ENCODE measurements at places on chromosomes 3 and 15. TPM values are rescaled to one million over a fixed set of nuclear protein-coding genes. Genes with fewer than 3 reads are reported as not detected.
A peak's percentile ranks its signal among the peaks of the same experiment; 100 is the strongest.

DNA sequence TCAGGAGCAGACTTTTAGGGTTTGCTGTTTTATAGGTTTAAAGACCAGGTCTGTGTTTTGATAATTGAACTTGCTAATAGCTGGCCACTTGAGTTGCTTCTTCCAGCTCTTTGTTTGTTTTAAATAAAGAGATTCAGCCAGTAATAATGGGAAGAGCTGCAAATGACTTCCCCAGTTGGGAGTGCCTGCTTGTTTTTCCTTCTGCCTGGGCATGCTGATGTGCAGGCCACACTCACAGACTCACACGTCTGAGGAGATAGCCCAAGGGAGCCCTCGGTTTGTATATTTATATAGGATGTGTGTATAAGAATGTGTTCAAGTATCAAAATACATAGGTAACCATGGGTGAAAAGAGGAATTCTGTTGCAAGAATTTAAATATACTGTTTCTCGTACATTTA is 78.2 kb upstream of the BOC start:
- no peak for DNase-seq

DNA sequence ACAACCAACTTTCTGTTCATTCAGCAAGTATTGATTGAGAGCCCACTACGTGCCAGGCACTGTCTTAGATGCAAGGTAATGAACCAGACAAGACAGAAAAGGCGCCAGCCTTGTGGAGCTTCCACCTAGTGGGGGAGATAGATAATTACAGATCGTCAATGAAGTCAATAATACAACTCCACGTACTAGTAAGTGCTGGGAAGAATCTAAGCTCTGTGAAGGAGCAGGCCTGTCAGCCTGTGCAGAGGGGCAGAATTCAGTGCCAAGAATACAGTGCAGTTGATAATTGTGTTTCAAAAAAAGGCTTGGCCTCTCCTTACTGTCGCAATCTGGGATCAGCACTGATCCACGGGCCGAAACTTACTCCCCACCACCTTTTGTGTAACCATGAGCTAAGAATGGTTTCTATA is 186.3 kb downstream of the FEZF2 start:
- no peak for DNase-seq

- no peak for DNase-seq
These were observed 2.4 kb upstream of the KPNA4 start for GRCh38 chr3:160567774-160568173.

- DNase-seq: no peak
These were observed 51.7 kb upstream of the USP3 start for GRCh38 chr15:63452552-63453136.

DNA sequence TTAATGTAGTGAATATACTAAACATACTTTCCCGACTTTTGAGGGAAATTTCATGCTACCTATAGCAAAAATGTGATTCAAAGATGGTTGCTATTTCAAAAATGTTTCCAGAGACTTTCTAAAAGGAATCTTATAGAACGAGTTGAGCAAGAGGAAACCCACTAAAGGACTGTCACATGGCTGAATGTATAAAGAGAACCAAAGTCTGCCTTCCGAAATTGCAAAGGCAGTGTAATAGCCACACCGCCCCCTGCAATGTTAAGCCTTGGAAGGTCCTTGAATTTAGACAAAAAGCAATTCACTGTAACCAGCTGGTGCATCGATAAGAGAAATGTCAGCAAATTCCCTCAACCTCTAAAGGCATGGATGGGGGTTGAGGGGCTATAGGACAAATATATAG is 142.8 kb downstream of the CHL1 start:
- no peak for DNase-seq

DNA sequence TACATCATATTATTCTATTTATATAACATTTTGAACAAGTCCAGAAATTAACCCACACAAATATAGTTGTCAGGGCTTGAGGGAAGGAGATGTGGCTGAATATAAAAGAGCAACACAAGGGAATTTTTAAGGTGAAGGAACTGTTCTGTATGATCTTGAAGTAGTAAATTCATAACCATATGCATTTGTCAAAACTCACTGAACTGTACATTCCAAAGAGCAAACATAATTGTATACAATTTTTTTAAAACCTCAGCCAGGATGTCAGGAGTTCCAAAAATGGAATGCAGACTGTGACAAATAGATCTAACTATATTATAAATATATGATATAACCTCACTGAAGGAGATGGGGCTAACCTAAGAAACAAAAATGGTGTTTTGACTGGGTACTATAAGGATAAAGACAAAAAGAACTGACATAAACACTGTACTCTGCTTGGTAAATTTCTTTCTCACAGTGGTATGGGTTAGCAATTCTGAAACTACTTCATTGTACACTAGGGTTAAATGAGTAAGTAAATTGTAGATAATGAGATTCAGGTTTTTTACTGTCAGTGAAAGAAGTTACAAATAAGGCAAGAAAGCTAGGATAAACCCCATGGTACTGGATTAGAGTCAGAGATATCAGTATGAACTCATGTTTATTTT is 14.4 kb downstream of the GOLGB1 start:
- no peak for DNase-seq

- no peak for DNase-seq
These were observed 60.8 kb downstream of the CTNNB1 start for GRCh38 chr3:41260063-41260450.

- DNase-seq: no peak
These were observed 7.5 kb downstream of the ZDHHC3 start for GRCh38 chr3:44968447-44968858.

- no peak for DNase-seq
These were observed 40.2 kb downstream of the SLMAP start for GRCh38 chr3:57796261-57796660.

DNA sequence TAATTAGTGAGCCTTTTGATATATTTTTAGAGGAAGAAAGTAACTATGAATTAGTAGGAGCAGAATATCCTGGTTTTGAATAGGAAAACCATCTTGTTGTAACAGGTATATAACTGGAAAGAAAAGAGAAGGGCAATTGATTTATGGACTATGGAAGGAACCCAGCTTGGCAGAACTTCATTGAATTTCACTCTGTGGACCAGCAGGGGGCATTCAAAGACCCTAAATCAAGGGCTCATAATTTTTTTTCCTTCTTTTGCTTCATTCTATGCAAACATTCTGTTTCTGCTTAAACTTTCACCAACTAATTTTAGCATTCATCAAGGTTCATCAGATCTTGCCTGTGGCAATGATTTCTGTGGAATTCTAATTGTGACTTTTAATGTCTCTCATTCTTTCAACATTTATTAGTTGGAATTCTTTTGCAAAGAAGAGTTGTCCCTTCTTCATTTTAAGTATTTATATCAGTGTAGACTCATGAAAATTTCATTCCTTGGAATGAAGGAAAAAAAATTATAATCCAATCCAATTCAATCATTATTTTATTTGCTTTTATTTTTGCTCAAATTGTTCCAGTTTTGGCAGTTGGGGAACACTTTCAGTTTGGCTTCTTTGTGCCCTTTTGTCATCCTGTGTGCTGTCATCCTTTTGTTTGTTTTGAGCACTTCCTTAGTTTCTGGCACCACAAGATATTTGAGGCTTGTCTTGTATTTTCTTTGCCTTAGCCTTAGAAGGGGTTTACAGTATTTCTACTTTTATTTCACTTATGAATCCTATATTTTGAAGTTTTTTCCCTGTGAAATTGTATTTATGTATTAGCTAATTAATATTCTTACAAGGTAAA is 30.4 kb downstream of the NXPE3 start:
- DNase-seq: peak; percentile 54

DNA sequence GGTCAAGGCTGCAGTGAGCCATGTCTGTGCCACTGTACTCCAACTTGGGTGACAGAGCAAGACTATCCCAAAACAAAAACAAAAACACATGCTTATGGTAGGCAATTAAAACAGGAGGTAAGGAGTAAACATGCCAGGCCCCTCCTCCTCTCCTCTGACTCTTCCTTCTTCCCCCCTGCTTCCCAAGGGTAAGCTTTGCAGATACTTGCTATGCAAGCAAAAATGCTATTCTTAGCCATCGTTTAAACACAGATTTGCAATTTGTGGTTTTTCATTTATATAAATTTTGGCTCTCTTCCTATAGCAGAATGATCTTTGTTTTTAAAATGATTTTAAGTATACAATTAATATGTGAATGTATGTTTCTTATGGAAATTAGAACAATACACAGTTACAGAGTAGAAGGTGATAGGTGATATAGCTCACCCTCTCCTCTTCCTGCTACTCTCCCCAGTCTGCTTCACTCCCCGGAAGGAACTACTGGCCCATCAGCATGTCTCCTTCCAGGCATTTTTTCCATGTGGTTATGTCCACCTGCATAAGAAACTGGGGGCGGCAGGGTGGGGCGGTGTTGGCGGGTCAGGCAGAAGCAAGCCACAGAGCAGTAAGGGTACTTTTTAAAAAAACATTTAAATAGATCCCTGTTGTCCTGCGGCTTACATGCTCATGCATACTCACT is 42.1 kb downstream of the IGF1R start:
- no peak for DNase-seq

- no peak for DNase-seq
These were observed 13.9 kb upstream of the USP3 start for GRCh38 chr15:63490345-63491034.

DNA sequence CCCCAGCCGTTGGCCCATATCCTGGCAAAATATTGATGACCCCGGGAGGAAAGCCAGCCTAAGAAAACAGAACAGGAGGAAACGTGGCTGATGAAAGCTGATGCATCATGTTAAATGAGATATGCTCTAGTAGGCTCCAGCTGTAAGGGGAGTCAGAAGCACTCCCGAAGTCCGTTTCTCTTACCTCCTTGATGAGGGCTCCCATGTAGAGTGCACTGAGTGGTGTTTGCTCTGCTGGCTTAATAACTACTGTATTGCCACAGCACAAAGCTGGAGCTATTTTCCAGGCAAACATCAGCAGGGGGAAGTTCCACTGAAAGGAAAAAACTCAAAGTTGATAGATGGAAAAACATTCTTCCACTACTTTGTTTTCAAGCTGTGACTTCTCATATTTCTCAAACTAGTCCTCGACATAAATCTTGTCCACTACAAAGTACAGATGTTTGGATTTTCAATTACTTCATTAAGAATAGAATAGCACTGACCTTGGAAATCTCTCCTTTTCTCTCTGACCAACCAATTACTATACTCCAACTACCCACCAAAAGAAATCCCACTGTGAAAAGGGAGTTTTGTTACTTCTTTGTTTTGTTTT is 72.7 kb downstream of the ALDH1A2 start:
- no peak for DNase-seq

- no peak for DNase-seq
These were observed 59.4 kb upstream of the IMPG2 start for GRCh38 chr3:101379658-101380376.

- DNase-seq: no peak
These were observed 6.1 kb downstream of the RNU5B-1 start for GRCh38 chr15:65310431-65311137.

GRCh38 chr3:187165144-187165543 is 25.8 kb upstream of the RPL39L start:
- peak; percentile 28 for DNase-seq

GRCh38 chr15:72237029-72237852 is 6.3 kb upstream of the PKM start:
- peak; percentile 32 for DNase-seq

- DNase-seq: no peak
These were observed 1.0 kb upstream of the NR2F2 start for GRCh38 chr15:96329403-96329981.

GRCh38 chr3:49602049-49602554 is 47.8 kb downstream of the BSN start:
- no peak for DNase-seq

- DNase-seq: peak; percentile 38
These were observed 46.9 kb downstream of the WNT5A start for GRCh38 chr3:55440104-55440708.

GRCh38 chr3:2792432-2792831 is 317.7 kb downstream of the IL5RA start:
- no peak for DNase-seq

Gene SERPINI2
- total RNA-seq: 167 TPM

Gene CCR3
- not detected for total RNA-seq

Gene ZSCAN29
- 13.2 TPM for total RNA-seq

Gene ATP13A4
- total RNA-seq: 7.9 TPM

Gene SMAD3
- 19.7 TPM for total RNA-seq

Gene CHRFAM7A
- 3.1 TPM for total RNA-seq

Gene CCDC80
- 17.4 TPM for total RNA-seq

Gene ADAMTSL3
- 7.8 TPM for total RNA-seq

Gene UMPS
- 12.5 TPM for total RNA-seq

Gene XIRP1
- not detected for total RNA-seq

Gene ETFA
- 62.8 TPM for total RNA-seq

Gene COL7A1
- 0.52 TPM for total RNA-seq

Gene IL17RE
- total RNA-seq: 18.2 TPM

Gene HRH1
- 0.78 TPM for total RNA-seq

Gene IQCF5
- not detected for total RNA-seq

Gene COL8A1
- total RNA-seq: 0.99 TPM

Gene TTLL13
- not detected for total RNA-seq

Measured in body of pancreas (tissue), 4 donors.